ENCODE measurements at places on chromosomes 5 and 9.

DNA sequence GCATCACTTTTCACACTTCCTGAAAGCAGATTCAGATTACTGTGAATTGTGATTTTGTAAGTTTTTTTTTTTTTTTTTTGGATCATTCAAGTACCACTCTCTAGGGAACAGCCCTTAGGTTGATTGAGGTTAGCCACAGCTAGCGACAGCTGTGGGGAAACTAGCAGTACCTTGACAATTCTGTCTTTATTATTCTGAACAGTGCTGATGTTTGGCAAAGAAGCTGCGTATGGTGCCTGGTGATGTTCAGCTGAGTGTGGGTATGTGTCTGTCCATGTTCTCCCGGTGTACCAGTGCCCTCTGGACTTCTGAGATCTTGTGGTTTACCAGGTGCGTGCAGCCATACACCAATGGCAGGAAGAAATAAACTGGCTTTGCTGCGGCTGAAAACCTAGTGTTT lies 117.3 kb upstream of the PLPPR1 start:
- DNase-seq, result no peak

- no peak for DNase-seq
Observed at GRCh38 chr5:136780518-136780917, 415.2 kb upstream of the TRPC7 start.

GRCh38 chr9:109707355-109707754 lies 72.6 kb upstream of the PALM2AKAP2 start:
- no peak for DNase-seq

GRCh38 chr9:96304230-96304629 lies 2.3 kb upstream of the HSD17B3 start:
- no peak for DNase-seq

GRCh38 chr5:171736976-171737891 lies 48.4 kb upstream of the SMIM23 start:
- DNase-seq, result no peak

DNA sequence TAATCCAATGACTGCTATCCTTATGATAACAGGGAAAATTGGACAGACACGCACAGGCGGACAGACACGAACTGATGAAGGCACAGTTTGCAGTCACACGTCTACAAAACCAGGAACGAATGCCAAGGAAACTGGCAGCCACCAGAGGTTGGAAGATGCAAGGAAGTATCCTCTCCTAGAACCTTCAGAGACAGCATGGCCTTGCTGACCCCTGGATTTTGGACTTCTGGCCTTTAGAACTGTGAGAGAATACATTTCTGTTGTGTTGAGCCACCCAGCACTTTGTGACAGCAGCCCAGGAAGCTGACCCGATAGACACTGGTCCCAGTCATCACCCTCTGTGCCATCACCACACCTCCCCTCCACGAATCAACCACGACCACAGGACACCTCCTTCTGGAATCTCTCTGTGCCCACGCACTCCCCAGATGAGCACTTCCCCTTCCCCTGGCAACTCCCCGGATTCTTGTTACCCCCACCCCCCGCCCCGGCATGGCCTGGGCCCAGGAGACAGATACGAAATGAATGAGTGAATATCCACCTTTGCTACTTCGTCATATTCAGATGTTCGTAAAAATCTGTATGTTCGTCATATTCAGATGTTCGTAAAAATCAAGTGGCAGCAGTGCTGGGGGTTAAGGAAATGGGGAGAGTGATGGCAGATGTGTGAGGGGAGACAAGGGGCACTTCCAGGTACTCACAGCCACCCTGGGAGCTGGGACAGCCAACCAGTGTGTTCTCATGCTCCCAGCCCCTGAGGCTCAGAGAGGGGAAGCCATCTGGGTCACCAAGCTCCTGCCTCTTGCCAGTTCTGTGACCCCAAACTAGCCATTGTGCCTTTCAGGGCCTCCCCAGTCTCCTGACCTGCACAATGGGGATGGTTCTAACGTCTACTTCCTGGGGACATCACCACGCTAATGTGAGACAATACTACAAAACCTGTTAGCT lies 18.5 kb downstream of the GBGT1 start:
- DNase-seq, result no peak

All from effector CD8-positive, alpha-beta T cell (primary cell).